ENCODE measurements at places on chromosomes 1 and 21. TPM values are rescaled to one million over a fixed set of nuclear protein-coding genes. Genes with fewer than 3 reads are reported as not detected.

DNA sequence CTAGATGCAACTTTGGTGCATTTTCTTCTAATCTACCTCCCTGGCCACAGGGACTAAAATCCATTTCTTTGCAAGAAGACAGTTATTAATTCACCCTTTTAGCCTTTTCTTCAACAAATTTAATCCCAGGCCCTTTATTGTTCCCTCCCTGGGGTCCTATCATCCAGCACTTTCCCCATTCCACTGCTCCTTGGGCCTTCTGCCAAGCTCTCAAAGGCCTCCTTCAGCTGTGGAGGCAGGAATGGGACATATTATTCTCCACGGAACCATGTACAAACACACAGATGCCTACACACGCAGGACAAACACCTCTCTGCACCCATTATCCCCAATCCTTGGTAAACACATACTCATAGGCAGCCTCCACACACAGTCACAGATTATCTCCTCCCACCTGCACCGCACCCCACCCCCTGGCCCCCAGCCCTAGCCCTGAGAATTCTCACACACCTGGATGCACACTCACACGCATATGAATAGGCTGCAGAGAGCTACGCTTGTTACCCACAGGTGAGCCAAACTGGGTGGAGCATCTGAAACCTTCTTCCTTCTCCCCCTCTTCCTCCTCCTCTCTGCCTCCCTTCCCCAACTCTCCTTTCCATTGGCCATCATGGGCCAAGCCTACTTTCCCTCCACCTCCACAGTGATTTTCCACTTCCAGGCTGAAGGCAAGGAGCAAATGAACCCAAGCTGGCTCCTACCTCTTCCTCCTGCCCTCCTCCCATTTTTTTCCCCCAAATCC lies 11.7 kb downstream of the TAGLN2 start:
- DNase-seq, result peak; percentile 32

Gene TCHH
- total RNA-seq, result not detected

Gene CHIA
- not detected for total RNA-seq

DNA sequence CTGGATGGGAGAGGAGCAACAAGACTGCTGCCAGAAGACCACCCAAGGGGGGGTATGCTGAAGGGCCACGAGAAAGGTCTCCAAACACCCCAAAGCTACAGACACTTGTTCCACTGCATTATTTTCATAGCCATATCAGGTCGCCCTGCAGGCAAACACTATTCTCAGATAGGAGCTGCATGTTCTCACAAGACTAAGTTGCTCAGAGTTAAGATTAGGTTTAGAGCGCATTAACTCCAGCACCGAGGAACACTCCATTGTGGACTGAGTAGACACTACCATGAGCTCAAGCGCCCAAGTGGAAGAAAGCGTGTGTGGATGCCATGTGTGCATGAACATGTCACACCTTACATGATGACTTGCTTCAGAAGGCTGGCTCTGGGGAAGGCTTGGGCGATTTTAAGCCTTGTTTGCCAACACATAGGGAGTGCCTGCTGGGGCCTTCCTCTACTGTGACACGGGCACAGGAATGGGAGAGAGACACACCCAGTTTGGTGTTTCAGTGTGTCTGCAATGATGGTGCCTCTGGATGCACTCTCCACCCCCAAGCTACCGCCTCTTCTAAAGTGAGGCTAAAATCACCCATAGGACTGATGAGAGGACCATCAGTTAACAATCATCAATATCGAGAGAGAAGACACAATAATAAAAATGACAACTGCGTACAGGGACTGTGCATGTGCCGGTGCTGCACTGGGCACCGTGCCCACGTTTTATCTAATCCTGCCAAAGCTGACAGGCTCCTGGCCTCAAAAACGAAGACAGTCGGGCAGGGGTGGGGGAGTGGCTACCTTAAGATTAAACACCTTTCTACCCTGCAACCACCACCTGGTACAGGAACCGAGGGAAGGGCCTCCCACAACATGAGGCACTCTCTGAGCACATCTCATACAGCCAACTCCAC lies 34.9 kb downstream of the SSBP3 start:
- no peak for DNase-seq

GRCh38 chr1:61284936-61285335 lies 202.6 kb downstream of the NFIA start:
- DNase-seq, result no peak

Gene UMODL1
- 0.42 TPM for total RNA-seq

- peak; percentile 63 for DNase-seq
Measured at GRCh38 chr1:25148673-25149300, 83.5 kb downstream of the SYF2 start.

DNA sequence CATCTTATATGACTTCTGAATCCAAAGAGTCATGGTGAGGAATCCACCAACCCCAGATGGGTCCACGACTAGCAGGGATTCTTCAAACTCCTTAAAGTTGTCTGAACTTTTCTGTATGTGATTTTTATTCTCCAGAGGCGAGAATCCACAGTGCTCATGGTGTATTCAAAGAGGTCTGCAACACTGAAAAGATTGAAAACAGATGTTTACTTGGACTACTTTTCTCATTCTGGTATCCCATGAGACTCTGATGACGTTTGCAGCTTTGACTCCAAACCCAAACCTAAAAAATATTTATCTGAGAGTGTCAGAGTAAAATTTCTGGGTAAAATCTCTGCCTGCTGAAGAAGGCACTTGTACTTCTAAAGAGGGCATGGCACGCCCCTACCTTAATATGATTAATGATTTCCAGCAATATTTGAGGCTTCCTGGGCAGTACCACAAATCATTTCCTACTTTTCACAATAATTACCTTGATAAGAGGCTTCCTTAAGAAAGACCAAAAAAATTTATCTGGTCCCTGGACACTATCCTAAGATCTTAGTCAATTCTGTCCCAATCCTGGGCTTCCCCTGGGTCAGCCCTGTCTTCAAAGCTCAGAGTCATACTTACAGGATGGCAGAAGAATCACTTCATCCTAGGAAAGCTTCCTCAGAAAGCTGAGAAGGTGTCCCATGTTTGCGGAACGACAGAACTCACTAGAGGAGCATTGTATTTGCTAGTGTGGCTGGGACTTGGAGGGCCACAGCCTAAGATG lies 76.5 kb upstream of the MAP10 start:
- DNase-seq, result no peak

GRCh38 chr1:15519625-15520024 lies 4.4 kb downstream of the CASP9 start:
- no peak for DNase-seq

- peak; percentile 64 for DNase-seq
Measured at GRCh38 chr1:153532769-153533599, 2.8 kb downstream of the S100A6 start.

DNA sequence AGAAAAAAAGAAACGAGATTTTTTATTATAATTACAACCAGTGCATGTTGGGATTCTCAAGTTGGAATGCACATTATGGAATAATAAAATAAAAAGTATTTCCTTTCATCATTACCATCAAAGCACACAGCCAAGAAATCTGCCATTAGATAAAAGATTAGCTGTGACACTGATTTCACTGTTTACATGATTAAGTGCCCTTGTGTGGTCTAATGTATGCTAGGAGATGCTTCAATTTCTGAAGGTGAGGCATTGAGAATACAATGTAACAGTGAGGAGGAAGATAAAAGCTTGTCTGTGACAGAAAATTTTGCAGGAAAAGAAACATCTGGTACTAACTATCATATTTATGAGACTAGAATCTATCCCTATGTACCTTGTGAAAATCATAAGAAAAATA lies 409.7 kb upstream of the PRMT6 start:
- no peak for DNase-seq

DNA sequence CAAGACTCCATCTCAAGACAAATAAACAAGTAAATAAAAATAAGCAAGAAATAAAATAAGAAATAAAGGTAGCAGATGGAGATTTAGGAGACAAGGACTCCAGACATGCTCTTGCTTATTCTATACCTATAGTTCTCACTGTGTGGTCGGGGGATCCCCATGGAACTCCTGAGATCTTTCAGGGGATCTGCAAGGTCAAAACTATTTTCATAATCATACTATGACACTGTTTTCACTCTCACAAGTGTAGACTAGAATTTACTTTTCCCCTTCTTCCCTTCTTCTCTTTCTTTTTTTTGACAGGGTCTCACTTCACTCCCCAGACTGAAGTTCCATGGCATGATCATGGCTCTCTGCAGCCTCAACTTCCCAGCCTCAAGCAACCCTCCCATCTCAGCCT lies 29.8 kb upstream of the NLRP3 start:
- DNase-seq, result no peak

Gene FCRL5
- total RNA-seq, result not detected

GRCh38 chr1:218900615-218901014 lies 273.1 kb upstream of the LYPLAL1 start:
- DNase-seq, result no peak

DNA sequence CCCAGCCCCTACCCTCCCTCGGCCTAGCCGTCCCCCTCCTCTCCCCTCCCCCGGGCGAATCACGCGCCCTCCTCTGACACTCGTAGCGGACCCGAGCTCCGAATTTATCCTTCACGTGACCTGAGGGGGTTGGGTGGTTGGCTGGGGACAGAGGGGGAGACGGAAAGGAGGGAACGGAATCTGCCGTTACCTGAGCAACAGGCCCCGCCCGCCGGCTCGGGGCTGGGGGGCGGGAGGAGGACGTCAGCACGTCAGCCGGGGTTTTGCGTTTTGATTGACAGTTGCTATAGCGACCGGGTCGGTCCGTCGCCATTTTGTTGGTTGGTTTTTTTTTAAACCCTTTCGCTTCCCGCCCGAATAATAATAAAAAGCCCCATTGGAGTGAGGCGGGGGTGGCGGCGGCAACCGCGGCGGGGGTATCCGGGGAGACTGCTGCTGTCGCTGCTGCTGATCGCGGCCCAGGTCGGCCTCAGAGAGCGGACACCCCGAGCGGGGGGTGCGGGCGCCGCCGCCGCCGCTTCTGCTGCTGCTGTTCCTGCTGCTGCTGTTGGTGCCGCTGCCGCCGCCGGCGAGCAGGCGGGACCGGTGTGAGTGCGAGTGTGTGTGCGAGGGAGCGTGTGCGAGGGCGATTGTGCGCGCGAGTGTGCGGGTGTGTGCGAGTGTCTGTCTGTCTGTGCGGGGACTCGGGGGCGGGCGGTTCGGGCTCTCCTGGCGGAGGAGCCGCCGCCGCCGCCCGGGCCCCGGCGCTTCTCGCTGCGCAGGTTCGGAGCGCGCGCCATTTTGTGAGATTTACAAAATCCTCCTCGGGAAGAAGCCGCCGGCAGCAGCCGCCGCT lies at the start of gene DYRK1A:
DYRK1A (plus strand) TSS at position 292 of the 835 bp plus-strand sequence. CDS start 53,602 bp downstream, outside the sequence.
- peak; percentile 97 for DNase-seq

- DNase-seq, result no peak
Measured at GRCh38 chr1:192538407-192539296, 36.9 kb upstream of the RGS1 start.

Gene PPFIA4
- 0.93 TPM for total RNA-seq

GRCh38 chr21:42156690-42157605 lies 62.0 kb upstream of the ABCG1 start:
- DNase-seq, result no peak

DNA sequence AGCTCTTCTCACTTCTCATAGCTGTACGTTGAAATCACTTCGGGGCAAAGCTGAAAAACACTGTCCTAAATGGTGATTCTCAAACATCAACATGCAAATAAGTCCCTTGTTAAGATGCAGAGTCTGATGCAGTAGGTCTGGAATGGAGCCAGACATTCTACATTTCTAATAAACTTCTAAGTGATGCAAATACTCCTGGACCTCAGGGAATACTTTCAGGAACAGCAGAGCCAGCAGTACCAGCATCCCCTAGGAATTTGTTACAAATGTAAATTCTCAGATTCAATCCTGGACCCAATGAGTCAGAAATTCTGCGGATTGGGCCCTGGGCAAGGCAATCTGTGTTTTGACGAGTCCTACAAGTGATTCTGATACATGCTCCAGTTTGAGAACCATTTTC lies 152.3 kb downstream of the PCNX2 start:
- DNase-seq, result no peak

Gene MTARC2
- not detected for total RNA-seq

Gene TPTE
- total RNA-seq, result not detected

Gene UBL4B
- not detected for total RNA-seq

Gene NOTCH2
- total RNA-seq, result 29.4 TPM

Gene AVPR1B
- not detected for total RNA-seq

DNA sequence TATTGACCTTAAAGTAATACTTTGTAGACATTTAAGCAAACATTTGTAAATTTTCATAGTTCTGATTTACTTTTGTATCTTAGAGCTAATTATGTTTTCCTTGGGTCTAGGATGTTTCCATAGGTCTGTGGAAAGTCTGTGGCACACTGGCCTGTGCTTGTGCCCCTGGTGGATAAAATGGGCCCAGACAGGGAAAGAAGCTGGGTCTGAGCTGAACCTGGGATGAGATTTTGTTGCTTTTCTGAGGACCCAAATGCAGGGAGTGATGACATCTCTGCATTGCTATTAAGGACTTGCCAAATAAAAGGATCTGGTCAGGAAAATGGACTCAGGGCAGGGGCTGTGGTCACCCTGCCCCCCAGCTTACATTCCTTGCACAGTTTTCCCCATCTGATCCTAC lies 41.8 kb downstream of the C1orf21 start:
- DNase-seq, result no peak

Gene GRHL3
- total RNA-seq, result not detected

Gene LCE6A
- total RNA-seq, result not detected

DNA sequence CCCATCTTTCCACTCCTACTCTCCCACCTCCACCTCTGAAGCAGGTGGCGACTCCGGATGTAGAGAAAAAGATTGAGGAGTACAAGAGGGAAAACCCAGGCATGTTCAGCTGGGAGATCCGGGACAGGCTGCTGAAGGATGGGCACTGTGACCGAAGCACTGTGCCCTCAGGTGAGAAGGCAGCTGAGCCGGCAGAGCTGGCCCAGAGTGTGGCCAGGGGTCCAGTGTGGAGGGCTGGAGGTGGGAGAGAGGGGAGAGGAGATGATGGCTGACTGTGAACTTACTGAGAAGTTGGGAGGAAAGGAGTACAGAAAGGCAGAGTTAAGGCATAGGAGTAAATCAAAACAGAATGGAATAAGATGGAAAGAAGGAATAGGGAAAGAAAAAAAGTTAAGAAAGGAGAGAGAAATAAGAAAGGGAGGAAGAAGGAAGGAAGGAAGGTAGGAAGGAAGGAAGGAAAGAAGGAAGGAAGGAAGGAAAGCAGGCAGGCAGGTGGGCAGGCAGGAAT lies 4.5 kb downstream of the PAX7 start:
- no peak for DNase-seq

Gene SERTAD4
- not detected for total RNA-seq

DNA sequence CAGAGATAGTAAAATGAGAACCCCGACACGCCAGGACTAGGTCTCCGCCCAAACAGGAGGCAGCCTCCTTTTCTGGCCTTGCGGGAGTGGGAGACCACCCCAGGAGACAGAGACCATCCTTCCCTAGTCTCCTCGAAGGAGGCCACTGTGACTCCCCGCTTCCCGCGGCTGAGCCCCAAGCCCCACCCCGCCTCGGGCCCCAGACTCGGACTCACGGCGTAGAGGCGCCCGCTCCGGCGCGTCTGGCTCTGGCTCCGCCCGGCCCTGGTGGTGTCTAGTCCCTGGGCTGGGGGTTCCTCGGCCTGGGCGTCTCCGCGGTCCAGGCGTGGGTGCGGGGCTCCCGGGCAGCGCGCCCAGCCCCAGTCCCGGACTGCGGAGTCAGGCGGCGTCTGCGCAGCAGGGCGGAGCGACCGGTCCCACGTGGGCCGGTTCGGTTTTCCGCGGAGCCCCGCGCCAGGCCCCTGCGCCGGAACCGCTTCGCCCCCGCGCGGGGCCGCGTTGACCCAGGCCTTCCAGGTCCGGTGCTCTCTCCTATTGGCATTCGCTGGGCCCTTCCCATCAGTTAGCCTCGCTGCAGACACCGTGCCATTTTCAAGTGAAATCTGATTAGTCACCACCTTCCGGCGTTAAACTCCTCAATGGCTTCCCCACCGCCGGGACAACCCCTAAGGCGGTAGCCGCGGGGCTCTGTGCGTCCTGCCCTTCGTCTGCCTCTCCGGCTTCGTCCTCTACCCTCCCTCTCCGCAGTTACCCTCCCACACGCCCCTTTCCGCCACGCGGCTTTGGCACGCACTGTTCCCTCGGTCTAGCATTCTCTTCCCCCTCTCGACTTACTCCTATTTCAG lies at the start of gene C1orf216:
C1orf216 (minus strand) TSS at position 393 of the 845 bp plus-strand sequence. CDS start 2,563 bp downstream, outside the sequence.
- peak; percentile 67 for DNase-seq

Data from CD4-positive, alpha-beta T cell (primary cell).